ENCODE measurements at places on chromosomes 12 and 14. TPM values are rescaled to one million over a fixed set of nuclear protein-coding genes. Genes with fewer than 3 reads are reported as not detected.

DNA sequence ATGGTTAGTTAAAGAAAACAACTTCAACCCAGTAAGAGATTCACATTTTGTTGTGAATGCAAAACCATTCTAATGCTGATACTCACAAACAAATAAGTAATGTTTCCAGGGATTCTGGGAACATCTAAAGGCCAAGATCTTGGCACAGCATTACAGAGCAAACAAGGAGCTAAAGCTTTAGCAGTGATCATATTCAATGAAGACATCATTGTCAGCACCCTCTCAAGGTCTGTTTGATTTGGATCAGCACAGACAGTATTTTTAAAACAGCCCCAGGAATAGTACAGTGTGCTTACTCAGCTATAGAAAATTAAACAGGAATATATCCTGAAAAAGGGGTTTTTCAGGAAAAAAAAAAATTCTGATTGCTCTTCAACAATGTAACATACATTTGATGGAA lies 71.4 kb downstream of the TMEM260 start:
- DNase-seq = no peak

Gene PTPN6
- 209 TPM for total RNA-seq

Gene NOS1
- total RNA-seq = 3.5 TPM

Gene POTEM
- total RNA-seq = not detected

Gene MYH6
- 0.62 TPM for total RNA-seq

GRCh38 chr12:77387214-77387613 lies 321.8 kb upstream of the E2F7 start:
- no peak for DNase-seq

Gene ALKBH1
- 12.5 TPM for total RNA-seq

Gene STRAP
- 65.4 TPM for total RNA-seq

GRCh38 chr12:49903700-49904423 lies at the start of gene FAIM2:
Gene FAIM2, minus strand, starts transcription at chr12:49903900. Its CDS starts 108 bp downstream, at chr12:49903792.
- DNase-seq = peak; percentile 60

DNA sequence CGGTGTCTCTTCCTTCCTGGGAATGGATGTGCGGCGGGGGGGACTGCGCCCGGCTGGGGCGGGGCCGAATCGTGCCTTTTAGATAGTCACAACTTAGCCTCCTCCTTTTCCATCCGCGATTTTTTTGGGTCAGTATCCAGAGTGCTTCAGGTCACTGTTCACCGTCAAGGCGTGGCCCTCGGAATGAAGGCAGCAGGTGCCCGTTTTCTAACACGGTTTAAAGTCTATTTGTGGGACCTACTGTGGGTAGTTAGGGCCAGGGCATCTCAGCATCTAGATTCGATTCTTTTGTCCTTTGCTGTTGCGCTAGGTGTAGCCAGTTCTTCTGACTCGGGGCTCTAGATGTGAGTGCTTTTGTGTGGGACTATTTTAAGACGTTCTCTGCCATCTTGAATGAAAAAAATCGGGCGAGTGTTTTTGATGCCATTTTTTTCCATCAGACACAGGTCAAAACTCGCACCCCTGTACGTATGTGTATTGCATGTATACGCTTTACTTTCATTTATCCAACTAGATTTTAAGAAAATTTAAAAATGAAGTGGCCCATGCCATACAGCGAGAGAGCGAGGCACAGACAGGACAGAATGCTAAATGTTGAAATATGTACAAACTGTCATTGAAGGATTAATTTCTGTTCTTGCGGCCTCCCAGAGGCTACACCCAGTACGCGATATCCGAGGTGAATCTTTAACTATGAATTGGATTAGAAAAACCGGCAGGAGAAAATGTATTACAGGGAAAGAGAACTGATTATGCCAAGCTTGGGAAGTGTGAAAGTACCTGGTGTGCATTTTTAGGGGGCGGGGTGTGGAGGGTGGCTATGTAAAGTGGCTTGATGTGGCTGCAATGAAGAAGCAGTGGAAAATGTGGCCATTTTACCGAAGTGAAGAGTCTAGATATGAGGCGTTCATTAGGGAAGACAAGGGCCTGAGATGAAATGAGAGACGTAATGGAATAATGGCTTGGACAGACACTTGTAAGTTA lies 835 bp downstream of the VEZT start:
- no peak for DNase-seq

- DNase-seq = no peak
Measured at GRCh38 chr14:84493779-84494178, 1036.2 kb upstream of the FLRT2 start.

DNA sequence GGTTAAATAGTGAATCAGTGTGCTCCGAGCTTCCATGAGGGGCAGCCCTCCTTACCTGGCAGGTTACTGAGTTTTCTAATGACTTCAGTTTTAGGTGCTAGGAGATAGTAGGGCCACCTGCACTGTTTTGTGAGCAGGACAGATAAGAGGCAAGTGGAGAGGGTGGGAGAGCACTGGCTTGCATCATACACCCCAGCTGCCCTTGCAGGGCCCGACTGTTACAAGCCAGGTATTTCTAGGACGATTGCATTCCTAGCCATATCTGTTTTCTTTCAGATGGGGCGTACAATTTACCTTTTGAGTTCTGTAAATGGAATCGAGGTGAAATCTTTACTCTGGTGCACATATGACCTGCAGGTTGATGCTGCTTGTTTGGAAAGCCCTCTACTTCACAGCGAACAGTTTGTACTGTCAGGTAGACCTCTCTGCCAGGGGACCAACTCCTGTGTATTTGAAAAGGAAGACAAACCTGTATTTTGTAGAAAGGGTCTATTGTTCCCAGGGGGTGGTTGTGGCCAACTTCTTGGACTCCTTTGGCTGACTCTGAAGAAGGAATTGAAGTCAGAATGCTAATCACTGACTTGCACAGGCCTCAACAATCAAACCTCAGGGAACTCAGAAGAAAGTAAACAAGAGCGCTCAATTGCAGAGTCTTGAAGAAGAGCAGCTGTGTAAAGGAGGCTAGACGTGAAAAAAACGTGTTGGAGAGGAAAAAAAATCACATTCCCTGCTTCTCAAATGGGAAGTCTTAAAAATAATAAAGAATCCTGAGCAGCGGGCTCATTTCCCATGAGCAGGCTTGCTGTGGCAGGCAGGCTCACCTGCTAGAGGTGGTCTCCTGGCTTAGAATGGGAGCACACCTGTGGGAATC lies 57.3 kb downstream of the ETV6 start:
- no peak for DNase-seq

Gene KRT6C
- total RNA-seq = not detected

DNA sequence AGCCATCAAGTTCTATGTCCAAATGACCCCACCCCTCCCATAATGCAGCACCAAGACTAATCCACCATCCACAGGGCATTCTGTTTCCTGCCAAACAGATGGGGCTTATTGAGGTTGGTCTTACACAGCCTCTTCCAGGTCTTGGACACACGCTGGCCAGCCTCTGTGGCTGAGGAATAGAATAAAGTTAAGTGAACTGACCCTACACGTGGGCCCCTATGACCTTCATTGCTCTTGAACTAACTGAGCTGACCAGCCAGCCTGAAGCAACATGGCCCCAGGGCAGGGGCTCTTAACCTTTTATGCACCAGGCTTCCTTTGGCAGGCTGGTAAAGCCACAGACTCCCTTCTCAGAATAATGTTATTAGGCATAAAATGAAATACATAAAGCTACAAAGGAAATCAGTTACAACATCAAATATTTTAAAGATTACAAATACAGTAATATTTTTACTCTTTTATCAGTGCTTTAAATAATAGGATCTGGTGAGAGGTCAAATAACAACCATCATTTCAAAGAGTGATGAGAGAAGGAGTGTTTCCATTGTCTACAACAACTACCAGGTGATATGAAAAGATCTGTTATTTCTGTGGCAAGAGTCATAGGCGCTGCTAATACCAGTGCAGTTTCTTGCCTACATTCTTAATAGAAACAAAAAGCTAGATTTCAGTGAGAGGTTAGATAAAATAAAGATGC lies 192.9 kb upstream of the NUDT4 start:
- DNase-seq = no peak

GRCh38 chr12:77882709-77883108 lies 52.0 kb downstream of the NAV3 start:
- DNase-seq = no peak

GRCh38 chr14:54574528-54574927 lies 7.6 kb downstream of the SAMD4A start:
- no peak for DNase-seq

DNA sequence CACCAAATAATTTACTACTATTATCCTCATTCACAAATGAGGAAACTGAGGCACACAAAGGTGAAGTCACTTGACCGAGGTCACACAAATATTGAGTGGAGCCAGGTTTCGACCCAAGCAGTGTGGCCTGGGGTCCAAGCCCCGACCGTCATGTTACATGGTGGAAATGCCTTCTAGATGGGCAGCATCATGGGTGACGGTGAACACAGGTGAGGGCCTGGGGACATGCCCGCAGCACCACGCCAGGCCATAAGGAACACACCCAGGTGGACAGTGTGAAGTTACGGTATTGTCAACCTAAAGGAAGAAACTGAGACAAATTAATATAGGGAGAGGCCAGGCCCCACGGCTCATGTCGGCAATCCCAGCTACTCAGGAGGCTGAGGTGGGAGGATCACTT lies 35.3 kb upstream of the DYNC1H1 start:
- peak; percentile 17 for DNase-seq

DNA sequence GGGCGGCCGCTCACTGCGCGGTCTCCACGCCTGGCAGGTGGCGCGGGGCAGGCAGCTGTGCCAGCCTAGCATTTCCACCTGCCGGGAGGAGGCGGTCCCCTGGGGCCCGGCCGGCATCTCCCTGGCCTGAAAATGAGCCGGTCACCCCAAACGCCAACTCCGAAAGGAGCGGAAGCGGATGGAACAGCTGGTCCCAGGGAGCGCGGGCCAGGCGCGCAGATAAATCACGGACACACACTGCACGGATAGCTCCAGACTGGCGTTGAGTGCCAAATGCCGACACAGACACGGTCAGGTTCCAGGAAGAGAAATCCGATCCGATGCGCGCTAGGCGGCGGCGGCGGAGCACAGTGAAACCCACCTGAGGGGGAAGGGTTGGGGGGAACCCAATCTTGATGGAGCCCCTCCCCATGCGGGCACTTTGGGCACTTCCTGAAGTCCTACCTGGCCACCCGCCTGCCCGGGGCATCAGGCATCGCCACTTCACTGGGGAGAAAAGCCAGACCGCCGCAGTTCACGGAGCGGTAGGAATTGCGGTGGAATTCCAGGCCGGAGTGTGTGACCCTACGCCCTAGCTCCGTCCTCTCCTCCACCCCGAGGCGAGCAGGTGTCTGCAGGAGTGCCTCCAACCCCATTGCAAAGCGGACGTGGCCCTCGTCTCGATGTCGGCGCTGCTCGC lies 624 bp upstream of the PLEKHD1 start:
- no peak for DNase-seq

Gene PLEK2
- total RNA-seq = 2.3 TPM

Gene ACACB
- total RNA-seq = 42.5 TPM

Gene KLRD1
- 13.6 TPM for total RNA-seq

Gene RGS6
- 2.5 TPM for total RNA-seq

DNA sequence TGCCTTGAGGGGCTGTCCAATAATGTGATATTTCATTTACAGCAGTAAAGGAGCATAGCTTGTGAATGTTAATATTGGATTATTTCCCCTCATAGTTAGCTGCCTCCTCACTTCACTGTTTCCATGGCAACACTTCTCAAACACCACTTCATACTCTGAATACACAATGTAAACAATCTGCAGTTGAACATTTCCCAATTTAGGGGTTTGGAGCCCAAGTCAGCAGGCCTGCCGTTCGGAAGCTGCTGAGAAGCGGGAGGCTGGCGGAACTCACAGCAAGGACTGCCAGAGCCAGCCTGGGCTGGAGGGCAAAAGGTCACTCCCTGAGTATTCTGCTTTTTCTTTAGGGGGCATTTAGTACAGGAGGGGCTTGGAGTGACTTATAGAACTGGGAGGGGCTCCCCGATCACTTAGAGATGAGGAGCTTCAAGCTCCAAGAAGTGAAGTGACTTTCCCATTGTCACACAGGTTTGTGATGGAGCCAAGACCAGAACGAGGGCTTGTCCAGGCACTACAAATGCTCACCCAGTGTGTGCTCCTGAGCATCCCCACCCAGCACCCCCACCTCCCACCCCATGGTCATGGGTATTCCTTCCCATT lies 12.1 kb upstream of the SLC24A4 start:
- DNase-seq = no peak

Gene LALBA
- not detected for total RNA-seq

Gene PTGR2
- 10.8 TPM for total RNA-seq

Gene CLEC14A
- total RNA-seq = 57.0 TPM

DNA sequence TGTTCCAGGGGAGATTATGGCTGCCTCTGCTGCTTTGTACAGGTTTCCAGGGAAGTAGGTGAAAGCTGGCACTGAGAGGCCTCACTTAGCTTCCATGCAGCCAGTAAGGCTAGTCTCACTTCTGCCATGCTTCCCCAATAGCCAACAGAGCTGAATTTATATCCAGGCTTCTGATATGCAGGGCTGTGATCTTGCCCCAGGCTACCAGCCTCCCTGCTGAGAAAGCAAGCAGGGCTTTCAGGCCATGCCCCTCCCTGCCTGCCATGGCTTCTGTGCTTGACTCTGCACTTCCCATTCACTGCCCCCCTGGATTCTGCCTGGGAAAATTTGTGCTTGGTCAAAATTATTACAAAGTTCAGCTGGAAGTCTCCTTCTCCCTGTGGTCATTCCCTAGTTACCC lies 302.1 kb upstream of the FBXO33 start:
- no peak for DNase-seq

Gene CMKLR1
- total RNA-seq = 25.6 TPM

DNA sequence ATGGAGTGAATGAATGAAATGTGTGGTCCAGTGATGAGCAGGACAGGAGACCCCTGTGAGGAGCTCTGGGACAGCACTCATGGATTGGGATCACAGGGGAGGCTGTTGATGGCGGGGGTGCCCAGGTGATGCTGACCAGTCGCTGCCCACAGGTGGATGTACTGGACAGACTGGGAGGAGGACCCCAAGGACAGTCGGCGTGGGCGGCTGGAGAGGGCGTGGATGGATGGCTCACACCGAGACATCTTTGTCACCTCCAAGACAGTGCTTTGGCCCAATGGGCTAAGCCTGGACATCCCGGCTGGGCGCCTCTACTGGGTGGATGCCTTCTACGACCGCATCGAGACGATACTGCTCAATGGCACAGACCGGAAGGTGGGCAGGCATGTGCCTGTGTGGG lies 13.3 kb upstream of the LRP1-AS start:
- DNase-seq = no peak

- DNase-seq = no peak
Measured at GRCh38 chr12:16763901-16764300, 157.9 kb upstream of the LMO3 start.

Gene FLVCR2
- 42.4 TPM for total RNA-seq

DNA sequence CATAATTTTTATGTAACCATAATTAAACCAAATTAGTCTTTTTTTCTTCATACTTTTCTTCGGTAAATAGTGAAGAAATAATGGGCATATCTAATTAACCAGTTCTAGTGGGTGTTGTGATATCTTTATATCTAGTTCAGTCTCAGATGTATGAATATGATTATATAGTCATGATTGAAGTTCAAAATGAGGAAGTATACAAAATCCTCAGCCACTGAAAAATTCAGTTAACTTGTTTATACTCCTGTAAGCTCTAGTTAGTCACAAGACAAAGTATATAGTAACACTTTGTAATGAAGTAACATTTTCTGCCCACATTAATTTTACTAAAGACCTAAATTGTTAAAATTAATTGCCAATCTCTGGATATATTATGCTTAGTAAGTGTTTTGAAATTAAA lies 46.5 kb downstream of the CAND1 start:
- no peak for DNase-seq

Data from lower lobe of right lung (tissue), 2 donors.